ENCODE measurements at places on chromosomes 4 and X.

DNA sequence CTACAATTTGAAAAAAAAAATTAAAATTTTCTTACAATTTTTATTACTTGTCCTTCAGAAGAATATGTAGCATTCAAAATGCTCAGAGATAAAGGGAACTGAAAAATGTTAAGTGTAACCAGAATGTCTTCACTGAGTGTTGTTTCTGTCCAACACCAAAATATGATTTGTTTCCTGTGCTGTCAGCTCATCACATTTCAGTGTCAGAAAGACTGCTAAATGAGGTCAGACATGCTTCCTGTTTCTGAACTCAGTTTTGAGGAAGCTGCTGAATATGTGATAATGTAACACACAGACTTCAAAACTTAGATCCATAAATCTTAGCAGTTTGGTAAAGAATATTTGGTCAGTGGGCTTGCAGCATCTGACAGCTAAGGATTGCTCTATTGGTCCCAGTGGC, 1849.7 kb downstream of the PCDH7 start:
- no peak for DNase-seq

DNA sequence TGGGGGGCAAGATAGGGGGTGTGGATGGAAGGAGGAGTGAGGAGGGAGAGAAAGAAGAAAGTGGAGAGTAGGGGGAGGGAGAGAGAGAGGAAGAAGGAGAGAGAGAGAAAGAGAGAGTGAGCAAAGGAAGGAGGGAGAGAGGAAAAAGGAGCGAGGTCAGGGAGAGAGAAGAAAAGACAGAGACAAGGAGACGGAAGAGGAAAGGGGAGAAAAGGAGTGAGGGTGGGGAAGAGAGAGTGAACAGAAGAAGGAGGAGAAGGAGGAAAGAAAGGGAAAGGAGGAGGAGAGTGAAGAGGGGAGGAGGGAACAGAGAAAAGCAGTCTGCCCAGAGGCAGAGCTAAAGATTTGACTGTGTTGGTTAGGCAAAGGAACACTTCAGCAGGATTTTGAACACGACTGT, 181.6 kb downstream of the MID1IP1 start:
- DNase-seq, result no peak

DNA sequence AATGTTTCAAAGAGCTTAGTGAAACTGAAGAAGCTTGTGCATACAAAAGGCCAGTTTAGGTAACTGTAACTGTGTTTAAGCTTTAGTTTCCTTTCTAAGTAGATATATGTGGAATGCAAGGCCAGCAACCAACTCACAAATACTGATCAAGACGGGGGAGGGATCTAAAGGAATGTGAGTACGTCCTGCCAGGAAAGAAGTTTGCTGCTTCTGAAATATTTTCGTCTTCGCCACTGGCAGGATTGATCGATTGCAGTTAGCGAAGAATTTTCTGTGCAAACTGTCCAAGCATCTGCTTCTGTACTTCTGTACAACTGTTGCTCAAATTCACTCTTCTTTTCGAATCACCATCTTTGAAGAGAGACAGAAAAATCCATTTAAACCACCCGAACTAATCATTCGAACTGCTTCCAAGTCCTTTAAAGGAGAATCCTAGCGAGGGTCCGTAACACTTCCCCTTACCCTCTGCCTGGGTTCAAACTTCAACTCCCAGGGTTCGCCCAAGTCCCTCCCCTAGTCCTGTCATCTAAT, 373 bp upstream of the INTS6L start:
- DNase-seq, result peak; percentile 12

GRCh38 chrX:118495061-118495921, at the start of gene DOCK11:
DOCK11 (plus strand) TSS chrX:118495815; CDS start chrX:118495972, 157 bp downstream.
- DNase-seq, result peak; percentile 62

DNA sequence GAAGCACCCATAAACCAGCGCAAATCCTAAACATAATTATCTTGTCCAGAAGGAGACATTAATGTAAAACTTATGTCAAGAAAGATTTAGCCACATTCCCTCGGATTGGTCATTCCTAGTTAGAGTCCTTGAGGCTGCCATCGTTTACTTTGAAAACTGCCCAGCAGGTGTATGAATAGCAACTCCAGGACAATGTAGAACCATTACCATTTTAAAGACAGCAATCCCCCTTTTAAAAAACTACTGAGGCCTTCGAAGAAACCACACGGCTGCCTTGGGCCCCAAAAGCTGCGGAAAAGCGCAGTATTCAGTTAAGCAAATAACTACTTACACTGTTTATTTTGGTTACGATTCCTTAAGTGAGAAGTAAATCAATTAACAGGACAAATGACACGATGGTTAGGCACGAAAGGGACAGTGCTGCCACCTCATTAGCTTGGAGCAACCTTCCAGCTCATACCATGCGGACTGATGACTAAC, 822 bp upstream of the SGMS2 start:
- DNase-seq, result no peak

- peak; percentile 70 for DNase-seq
These were observed 17.3 kb downstream of the COQ2 start for GRCh38 chr4:83267121-83267829.

DNA sequence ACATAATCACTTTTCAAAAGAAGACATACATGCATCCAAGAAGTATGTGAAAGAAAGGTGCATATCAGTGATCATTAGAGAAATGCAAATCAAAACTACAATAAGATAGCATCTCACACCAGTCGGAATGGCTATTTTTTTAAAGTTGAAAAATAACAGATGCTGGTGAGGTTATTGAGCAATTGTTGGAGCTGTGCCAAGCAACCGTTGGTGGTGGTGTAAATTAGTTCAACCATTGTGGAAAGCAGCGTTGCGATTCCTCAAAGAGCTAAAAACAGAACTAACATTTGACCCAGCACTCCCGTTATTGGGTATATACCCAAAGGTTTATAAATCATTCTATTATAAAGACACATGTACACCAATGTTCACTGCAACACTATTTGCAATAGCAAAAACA, 14.2 kb downstream of the COX7B2 start:
- DNase-seq, result no peak

DNA sequence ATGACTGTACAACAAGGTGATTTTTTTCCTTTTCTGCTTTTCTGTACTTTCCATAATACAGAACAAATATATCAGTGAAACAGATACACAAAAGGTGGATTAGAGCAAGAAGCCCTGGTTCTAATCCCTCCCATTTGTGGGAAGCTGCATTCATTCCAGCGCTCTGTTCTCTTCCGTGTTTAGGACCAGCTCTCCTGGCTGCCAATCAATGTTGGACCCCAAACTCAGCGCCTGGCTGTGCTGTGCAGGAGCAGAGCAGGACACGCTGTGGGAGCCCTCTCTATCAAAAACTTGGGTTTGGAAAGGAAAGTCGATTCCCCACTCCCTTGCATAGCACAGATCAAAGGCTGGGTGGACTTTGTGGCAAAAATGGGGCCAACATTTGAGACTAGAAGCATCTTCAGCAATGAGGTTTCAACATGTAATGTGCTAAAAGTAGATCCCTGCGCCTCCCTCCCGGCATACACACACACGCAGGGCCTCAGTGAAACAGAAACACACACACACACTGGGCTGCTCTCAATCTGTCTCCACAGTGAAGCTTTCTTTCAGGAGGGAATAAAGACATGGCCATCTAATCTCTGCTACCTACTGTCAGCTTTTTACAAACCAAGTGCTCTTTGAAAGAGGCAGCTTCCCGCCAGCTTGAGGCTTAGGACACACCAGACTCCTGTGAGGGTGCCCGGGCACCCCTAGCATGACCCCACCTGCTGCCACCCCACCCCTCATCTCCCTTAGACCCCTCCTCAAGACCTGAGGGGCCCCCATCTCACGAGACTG, 12.2 kb downstream of the WDR1 start:
- DNase-seq, result no peak

DNA sequence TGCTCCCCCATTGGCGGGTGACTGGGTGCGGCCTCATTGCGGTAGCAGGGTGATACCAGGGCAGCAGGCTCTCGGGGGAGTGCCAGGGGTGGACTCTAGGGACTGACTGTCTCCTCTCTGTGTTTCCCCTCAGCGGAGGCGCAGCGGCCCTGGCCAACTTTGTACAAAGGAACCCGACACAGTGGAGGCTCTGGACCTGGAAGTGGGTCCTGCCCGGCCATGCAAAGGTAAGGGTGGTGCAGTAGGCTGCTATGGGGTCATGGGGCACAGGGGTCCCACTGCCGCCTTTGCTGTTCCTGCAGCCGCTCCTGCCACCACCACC, 16.3 kb downstream of the SULT1B1 start:
- no peak for DNase-seq

DNA sequence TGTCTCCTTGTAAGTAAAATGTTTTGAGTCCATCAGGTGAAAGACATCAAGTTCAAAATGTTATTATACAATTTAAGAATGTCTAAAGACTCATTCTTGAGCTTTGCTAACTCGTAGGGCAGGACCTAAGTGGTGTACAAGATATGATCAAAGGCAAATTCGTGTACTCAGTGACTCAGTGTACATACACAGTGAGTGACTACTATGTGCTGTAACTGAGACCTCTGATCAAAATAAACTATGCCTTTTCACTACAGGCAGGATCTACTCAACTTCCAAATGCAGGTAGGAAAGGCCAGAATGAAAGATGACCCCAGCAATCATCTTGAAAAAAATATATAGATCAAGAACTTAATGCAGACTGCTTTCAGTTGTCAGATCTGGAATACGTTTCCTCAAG, 49.9 kb downstream of the ADGRG2 start:
- no peak for DNase-seq

- DNase-seq, result no peak
These were observed 185.6 kb downstream of the IQCM start for GRCh38 chr4:149630064-149630463.

DNA sequence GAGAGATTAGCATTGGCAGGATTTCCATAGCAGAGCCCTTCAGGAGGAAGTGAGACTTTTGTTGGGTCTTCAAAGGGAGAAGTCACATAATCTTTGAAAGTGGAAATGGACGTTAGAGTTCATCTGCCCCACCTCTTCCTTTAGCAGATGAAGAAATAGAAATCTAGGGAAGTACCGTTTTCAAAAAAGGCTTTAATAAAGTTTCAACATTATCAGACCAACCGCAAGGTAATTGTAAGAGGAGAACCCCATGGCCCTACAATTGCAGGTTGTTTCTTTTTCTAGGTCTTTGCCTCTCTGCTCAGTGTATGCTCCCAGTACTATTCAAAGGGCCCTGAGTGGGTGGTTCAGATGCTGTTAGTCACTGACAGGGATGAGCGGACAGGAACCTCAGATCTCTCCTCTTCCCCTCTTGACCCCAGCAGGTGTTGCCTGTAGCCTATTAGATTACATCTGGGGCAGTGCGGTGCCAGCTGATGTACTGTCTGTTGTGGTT, 48.6 kb upstream of the AP1S2 start:
- no peak for DNase-seq

GRCh38 chrX:38305971-38306370, 21.3 kb downstream of the RPGR start:
- peak; percentile 62 for DNase-seq

- peak; percentile 64 for DNase-seq
These were observed 33.1 kb downstream of the GAB3 start for GRCh38 chrX:154717824-154718223.

GRCh38 chr4:175436196-175436595, 375.9 kb downstream of the GPM6A start:
- no peak for DNase-seq

DNA sequence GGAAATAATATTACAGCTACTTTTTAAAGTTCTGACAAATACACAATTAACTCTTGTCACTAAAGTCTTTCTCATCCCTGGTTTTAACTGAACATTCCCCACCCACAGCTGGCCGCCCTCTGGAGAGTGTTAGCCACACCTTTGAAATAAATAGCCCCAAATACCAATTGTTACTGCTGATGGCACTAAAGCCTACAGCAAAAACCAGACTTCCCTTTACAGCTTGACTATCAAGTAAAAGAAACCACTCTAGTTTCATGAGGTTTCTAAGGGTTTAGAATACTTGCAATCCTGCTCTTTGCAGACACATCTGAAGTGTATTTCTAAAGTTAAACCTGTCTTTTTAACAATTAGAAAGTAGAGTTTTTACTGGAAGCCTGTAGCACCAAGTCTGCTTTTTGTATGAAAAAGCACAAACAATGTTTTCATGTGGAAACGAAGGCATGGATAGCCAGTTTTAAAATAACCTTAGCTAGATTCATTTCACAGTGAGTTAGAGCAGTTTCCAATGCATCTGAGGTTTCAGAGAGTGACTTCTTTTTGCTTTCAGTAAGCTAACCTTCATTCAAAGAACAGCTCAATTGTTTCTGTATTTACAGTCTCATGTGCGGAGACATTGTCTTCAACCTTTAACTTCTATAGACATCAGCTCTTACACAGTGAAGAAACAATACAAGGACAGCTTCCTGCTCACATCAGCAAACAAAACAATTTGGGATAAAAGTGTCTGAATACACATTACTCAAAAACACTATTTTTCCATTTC, 164.8 kb upstream of the VEGFC start:
- no peak for DNase-seq

DNA sequence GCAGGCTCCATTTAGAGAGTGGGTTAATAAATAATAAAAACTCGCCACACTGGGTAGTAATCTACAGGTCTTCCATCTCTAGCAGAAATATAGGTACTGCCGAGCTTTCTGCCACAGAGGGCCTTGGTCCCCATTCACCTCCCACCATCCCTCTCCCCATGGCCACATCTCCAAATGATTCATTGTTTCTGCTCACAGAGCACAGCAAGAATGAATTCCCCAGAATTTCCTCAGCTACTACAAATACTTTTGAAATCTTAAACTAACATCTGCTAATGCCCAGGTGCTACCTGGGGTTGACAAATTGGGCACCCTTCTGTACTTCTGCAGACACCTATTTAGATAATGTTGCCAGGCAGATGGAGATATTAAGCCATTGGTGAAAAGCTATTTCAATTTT, 5.1 kb downstream of the PHEX start:
- DNase-seq, result no peak

GRCh38 chr4:76615999-76616398, 181.0 kb downstream of the SHROOM3 start:
- no peak for DNase-seq

DNA sequence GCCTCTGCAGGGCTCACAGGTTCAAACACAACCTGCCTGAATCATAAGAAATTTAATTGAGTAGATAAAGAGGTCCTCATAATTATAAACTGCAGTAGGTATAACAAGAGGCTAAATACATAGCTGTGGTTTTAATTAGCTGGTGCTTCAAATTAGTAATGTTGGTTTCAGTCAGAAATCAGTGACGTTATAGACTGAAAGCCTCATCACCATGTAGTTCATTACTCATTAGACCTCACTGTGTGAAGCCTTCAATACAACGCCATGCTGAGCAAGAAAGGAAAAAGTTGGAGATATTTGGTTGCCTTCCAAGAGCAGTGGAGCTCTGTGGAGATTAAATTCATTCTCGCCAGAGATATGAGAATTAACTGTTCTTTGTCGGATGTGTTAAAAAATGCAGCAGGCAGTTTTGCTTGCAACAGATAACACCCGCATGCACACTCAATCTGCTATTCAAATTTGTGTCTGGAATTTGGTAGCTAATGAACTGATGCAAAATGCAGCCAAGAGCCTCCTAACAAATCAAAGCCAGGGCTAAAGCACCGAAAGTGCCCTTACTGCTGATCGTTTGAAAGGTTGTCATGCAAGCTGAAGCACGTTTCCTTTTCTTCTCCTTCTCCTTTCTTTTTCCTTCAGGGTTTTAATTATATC, 148.9 kb downstream of the AFF2 start:
- no peak for DNase-seq

Data from skeletal muscle cell (primary cell).